ENCODE measurements at places on chromosomes 5 and 9.

GRCh38 chr5:84494453-84494852 lies 109.8 kb upstream of the EDIL3 start:
- DNase-seq, result no peak

DNA sequence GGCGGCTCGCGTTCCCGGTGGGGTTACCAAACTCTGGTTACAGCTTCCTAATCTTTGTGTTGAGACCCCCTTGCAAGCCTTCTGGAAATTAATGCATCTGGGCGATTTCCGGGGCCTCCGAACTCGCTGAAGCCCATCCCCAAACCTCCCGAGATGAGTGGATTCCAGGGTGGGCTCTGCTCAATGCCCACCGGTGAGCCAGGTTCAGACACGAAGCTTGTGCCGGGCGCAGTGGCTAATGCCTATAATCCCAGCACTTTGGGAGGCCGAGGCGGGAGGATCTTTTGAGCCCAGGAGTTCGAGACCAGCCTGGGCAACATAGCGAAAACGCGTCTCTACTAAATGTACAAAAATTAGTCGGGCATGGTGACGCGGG lies 356 bp upstream of the HACD4 start:
- no peak for DNase-seq

GRCh38 chr9:20065046-20065445 lies 276.2 kb upstream of the SLC24A2 start:
- no peak for DNase-seq

DNA sequence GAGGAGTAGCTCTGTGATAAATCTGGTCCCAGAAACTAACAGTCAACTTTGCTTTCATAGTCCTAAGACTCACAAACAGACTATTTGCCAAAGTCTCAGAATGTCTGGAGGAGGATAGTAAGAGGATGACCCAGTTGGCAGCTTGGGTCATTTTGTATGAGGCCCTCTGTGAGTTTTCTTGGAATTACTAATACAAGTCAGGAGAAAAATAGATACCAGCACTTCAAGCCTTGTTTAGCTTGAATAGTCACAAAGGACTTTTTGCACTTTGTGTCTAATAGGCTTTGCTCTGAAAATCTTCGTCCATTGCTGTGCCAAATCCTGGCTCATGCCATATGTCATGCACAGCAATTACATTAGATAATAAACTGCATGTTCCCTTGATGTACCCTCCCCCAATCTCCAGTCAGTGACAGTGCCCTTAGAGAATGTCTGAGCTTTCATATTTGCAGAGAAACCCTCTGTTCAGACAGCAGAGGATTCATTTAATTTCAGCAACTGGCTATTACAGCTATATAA lies 612.8 kb downstream of the CSNK1G3 start:
- no peak for DNase-seq

GRCh38 chr5:33319151-33319550 lies 121.6 kb upstream of the TARS1 start:
- no peak for DNase-seq

DNA sequence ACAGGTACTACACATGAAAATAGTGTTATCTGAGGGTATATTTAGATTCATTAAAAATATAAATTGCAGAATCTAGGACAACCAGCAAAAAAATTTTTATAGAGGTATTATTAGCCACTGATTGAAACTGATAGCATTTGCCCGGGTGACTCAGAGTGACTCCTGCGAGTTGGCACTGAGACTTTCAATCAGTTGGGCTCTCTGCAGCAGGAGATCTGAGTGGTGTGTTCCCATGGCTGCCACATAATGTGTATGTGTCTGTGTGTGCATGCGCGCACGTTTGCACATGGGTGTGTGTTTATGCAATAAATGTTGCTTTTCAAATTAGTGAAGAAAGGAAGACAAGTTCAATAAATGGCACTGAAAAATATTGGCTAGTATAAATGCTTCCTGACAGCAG lies 100.1 kb upstream of the MRPS30 start:
- no peak for DNase-seq

GRCh38 chr9:81724242-81724889 lies 35.0 kb upstream of the TLE1 start:
- no peak for DNase-seq

- no peak for DNase-seq
Measured at GRCh38 chr5:59656351-59657254, 236.9 kb downstream of the PDE4D start.

All from CD4-positive, alpha-beta T cell treated with Interleukin-15 for 4 hours (primary cell).